Activated CD8-positive, alpha-beta T cell treated with anti-CD3 and anti-CD28 coated beads, Interleukin-2, amount 10 ng/mL, durations not matched to agents 7 days and 5 days (primary cell): ENCODE measurements at places on chromosomes 13 and 19. TPM values are rescaled to one million over a fixed set of nuclear protein-coding genes. Genes with fewer than 3 reads are reported as not detected.
A peak's percentile ranks its signal among the peaks of the same experiment; 100 is the strongest.

DNA sequence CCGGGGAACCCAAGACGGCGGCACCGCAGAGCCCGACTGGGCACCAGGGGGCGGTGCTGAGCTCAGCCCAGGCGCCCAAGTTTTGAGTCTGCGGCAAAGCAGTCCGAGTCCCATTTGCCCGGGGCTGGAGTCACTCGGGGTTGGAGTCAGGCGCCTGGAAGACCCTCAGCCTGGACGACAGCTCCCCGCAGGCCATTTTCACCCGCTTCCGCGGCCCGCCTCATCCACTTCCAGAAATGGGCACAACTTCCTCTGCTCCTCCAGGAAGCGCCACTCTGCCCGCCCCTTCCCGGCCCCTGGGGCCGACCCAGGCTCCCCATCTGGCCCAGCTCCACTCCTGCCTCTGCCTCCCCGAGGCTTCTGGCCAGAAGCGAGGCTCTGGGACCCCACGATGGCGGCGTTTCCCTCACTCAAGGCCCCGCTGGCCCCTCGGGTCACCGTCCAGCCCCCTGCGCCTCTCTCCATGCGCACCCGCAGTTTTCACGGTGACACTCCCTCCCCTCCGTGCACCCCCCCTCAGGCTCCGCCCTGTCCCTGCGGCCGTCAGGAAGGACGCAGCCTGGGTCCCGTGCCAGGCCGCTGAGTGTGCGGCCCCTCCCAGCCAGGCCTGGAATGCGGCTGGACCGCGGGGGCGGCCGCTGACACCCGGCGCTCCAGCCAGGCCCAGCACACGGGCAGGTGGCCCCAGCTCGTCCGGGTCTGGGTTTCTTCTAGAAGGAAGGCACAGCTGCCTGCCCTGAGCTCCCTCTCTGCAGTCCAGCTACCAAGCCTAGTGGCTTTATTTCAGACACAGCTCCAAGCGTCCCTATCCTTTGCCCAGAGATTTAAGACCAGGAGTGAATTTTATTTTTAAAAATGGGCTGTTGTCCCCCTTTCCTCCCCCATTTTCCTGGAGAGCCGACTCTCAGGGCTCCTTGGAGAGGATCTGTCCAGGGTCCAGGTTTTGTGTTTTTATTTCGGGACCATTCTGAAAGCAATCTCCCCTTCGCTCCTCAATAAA lies 4.7 kb downstream of the SERTAD1 start:
- peaks cover 47% of the 10 kb centered on the region for H3K4me1 ChIP-seq
- peaks cover 20% of the 10 kb centered on the region for H3K36me3 ChIP-seq
- H3K4me3 ChIP-seq = peak overlapping the region; percentile 80
- H3K27me3 ChIP-seq = no peaks in the 10 kb centered on the region

- no peak for DNase-seq
- H3K36me3 ChIP-seq = peaks cover 28% of the 10 kb centered on the region
- H3K4me3 ChIP-seq = no peak overlapping the region
- H3K27me3 ChIP-seq = no peaks in the 10 kb centered on the region
- no peaks in the 10 kb centered on the region for H3K4me1 ChIP-seq
Measured at GRCh38 chr13:91360246-91360751, 12.8 kb downstream of the MIR17HG start.

DNA sequence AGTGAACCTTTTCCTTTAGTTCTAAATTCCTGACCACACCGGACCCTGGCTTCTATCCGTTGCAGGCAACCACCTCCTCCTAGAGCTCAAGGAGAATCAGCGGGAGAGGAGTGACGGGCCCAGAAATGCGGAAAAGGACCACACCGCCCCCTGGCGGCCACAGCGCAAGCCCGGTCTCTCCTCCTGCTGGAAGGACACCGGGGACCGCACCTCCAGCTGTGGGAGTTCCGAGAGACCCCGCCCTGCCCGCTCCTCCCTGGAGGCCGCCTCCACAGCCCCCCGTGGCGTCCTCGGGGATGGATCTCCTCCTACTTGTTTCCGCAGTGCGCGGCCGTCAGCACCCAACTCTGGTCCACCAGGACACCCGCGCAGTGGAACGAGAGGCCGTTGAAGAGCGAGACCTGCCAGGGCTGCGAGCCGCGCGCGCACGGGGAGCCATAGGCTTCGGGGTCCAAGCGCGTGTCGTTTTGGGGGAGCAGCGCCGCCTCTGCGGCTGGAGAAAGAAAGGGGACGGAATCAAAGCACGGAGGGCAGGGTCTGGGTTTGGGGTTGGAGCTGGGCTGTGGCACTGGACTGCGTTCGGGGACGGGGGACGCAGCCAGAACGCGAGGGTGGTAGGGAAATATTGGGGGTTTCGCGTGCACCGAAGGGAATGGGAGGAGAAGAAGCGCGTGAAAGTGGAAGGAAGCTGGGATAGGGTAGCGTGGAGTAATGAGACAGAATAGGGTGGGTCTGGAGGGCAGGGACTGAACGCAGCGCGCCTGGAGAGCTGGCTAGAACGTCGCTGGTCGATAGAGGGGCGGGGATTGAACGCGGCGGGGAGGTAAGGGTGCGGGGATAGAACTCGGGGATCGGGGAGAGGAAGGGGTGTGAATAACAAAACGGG lies 2.5 kb downstream of the KLK10 start:
- peaks cover 57% of the 10 kb centered on the region for H3K27me3 ChIP-seq
- H3K27ac ChIP-seq = no peak overlapping the region
- H3K4me3 ChIP-seq = no peak overlapping the region
- peaks cover 23% of the 10 kb centered on the region for H3K4me1 ChIP-seq
- DNase-seq = no peak

CPAMD8 gene
- total RNA-seq = 0.13 TPM

GRCh38 chr19:48646722-48647216 lies 782 bp upstream of the CA11 start:
- H3K27ac ChIP-seq = peak overlapping the region; percentile 65
- peak overlapping the region; percentile 79 for H3K4me3 ChIP-seq
- no peaks in the 10 kb centered on the region for H3K36me3 ChIP-seq
- H3K4me1 ChIP-seq = peaks cover 46% of the 10 kb centered on the region
- no peaks in the 10 kb centered on the region for H3K27me3 ChIP-seq

GRCh38 chr19:2524840-2525723 lies 49.2 kb downstream of the GADD45B start:
- H3K4me3 ChIP-seq = no peak overlapping the region
- no peaks in the 10 kb centered on the region for H3K27me3 ChIP-seq
- H3K27ac ChIP-seq = no peak overlapping the region
- DNase-seq = no peak
- H3K4me1 ChIP-seq = no peaks in the 10 kb centered on the region

GRCh38 chr13:90362707-90363106 lies 984.8 kb upstream of the MIR17HG start:
- H3K27me3 ChIP-seq = no peaks in the 10 kb centered on the region
- no peaks in the 10 kb centered on the region for H3K4me1 ChIP-seq
- no peaks in the 10 kb centered on the region for H3K36me3 ChIP-seq
- no peak overlapping the region for H3K27ac ChIP-seq

FBXO17 gene
- total RNA-seq = not detected

GRCh38 chr19:48638831-48639381 lies 1.7 kb upstream of the DBP start:
- DNase-seq = no peak
- H3K36me3 ChIP-seq = no peaks in the 10 kb centered on the region
- H3K4me3 ChIP-seq = peak overlapping the region; percentile 97
- H3K4me1 ChIP-seq = peaks cover 39% of the 10 kb centered on the region
- H3K27ac ChIP-seq = peak overlapping the region; percentile 96

GRCh38 chr19:48987323-48987722 lies 5.8 kb downstream of the GYS1 start:
- peaks cover 25% of the 10 kb centered on the region for H3K4me1 ChIP-seq
- peak overlapping the region; percentile 6 for H3K27ac ChIP-seq
- DNase-seq = no peak
- no peak overlapping the region for H3K4me3 ChIP-seq
- H3K36me3 ChIP-seq = peaks cover 37% of the 10 kb centered on the region
- no peaks in the 10 kb centered on the region for H3K27me3 ChIP-seq

GRCh38 chr13:31334547-31334946 lies 134.8 kb downstream of the B3GLCT start:
- no peak for DNase-seq
- H3K27me3 ChIP-seq = no peaks in the 10 kb centered on the region
- peaks cover 5% of the 10 kb centered on the region for H3K36me3 ChIP-seq
- no peaks in the 10 kb centered on the region for H3K4me1 ChIP-seq
- H3K27ac ChIP-seq = no peak overlapping the region
- H3K4me3 ChIP-seq = no peak overlapping the region

GRCh38 chr19:46919324-46919723 lies 58.5 kb downstream of the ARHGAP35 start:
- no peak for DNase-seq
- H3K4me3 ChIP-seq = no peak overlapping the region
- peaks cover 20% of the 10 kb centered on the region for H3K4me1 ChIP-seq
- no peak overlapping the region for H3K27ac ChIP-seq
- H3K27me3 ChIP-seq = no peaks in the 10 kb centered on the region
- peaks cover 41% of the 10 kb centered on the region for H3K36me3 ChIP-seq

TSSK6 gene
- total RNA-seq = 3.9 TPM

- no peaks in the 10 kb centered on the region for H3K4me1 ChIP-seq
- no peak overlapping the region for H3K4me3 ChIP-seq
- H3K27me3 ChIP-seq = no peaks in the 10 kb centered on the region
- no peak overlapping the region for H3K27ac ChIP-seq
- no peaks in the 10 kb centered on the region for H3K36me3 ChIP-seq
Measured at GRCh38 chr13:55437162-55437561, 1703.6 kb upstream of the PRR20A start.

DNA sequence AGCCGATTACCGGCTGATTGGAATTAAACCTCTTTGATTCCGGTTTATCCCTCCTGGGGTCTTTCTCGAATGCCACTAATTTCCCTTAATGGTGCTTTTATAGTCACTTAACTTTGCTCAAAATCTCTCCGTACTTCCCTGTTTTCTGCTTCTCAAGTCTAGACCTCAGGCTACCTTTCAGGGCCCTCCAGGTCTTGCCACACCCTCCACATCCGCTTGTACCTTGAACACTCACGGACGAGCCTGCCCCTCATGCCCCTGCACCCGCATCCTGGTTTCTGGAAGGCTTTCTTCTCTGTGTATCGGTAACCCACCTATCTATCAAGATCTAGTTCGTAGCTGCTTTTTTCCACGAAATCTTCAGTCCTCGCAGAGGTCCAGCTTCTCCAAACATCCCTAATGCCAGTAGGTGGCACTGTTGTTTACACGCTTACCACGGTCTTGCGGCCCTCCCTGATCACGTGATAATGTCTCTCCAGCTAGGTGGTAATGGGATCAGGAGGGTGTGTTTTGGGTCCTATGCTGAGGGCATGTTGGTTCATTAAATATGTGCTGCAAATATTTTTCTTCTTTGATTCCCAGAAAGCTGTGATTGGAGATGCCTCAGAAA lies 13.8 kb downstream of the ATP12A start:
- H3K4me1 ChIP-seq = peaks cover 19% of the 10 kb centered on the region
- peaks cover 40% of the 10 kb centered on the region for H3K27me3 ChIP-seq
- no peak overlapping the region for H3K27ac ChIP-seq
- H3K4me3 ChIP-seq = peak overlapping the region; percentile 15

DNA sequence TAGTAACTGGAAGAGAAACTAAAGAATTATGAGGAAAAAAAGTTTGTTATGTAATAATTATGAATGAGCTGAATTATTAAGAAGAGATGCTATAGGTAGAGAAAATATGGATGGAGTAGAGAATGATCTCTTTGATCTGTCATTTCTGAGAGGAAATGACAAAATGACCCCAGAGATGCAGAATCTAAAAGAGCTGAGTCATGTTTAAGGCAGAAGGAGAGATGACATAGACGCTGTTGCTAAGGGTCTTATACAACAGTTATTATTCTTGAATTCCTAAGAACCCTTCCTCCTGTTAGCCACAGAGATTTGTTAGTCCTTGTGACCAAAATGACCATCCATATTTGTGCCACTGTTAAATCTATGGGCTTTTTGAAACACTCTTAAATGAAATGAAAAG lies 58.3 kb upstream of the FREM2 start:
- no peaks in the 10 kb centered on the region for H3K4me1 ChIP-seq
- DNase-seq = no peak
- H3K27me3 ChIP-seq = no peaks in the 10 kb centered on the region
- H3K4me3 ChIP-seq = no peak overlapping the region

DNA sequence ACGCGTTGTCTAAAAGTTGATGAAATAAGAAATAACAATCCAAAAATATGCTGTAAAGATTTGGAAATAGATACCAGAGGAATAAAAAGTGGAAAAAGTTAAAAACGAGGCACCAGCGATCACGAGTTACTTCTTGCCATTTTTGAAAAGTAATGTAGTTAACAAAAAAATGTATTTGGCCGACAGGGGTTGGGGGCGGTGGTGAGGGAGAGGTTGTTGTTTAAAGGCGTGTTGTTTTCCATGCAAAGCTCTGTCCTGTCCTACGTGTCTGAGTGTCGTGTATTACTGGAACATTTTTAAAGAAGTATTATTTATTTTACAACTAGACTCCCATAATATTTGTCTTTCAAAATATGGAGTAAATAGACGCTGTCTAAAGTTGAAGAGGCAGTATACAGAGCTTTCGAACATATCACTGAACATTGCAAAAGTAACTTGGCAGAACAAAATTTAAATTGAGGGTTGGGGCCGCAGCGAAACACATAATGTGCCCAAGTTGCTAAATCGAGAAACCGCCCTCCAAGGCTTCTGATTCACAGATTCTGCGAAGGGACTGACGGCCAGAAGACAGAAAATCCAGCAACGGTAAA lies 823 bp downstream of the FBXO17 start:
- H3K27me3 ChIP-seq = peaks cover 30% of the 10 kb centered on the region
- H3K4me1 ChIP-seq = peaks cover 11% of the 10 kb centered on the region
- no peak for DNase-seq
- H3K4me3 ChIP-seq = no peak overlapping the region
- no peaks in the 10 kb centered on the region for H3K36me3 ChIP-seq

DNA sequence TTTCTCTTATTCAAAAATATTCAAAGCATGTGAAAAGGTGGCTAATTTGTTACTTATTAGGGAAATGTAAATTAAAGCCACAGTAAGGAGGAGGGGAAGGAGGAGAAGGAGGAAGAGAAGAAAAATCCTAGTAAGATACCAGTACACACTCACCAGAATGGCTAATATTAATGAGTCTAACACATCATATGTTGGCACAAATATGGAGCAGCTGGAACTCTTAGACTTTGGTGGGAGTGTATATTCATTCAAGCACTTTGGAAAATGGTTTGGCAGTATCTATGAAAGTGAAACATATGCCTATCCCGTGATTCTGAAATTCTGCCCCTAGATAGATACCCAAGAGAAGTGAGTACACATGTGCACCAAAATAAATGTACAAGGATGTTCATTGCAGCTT lies 38.1 kb upstream of the RGCC start:
- no peak for DNase-seq
- no peak overlapping the region for H3K27ac ChIP-seq
- no peaks in the 10 kb centered on the region for H3K36me3 ChIP-seq

- peaks cover 24% of the 10 kb centered on the region for H3K4me1 ChIP-seq
- peaks cover 14% of the 10 kb centered on the region for H3K36me3 ChIP-seq
- H3K27ac ChIP-seq = no peak overlapping the region
- H3K27me3 ChIP-seq = no peaks in the 10 kb centered on the region
Measured at GRCh38 chr13:100128373-100128772, 39.5 kb downstream of the PCCA start.

- no peak overlapping the region for H3K4me3 ChIP-seq
- no peaks in the 10 kb centered on the region for H3K36me3 ChIP-seq
- no peaks in the 10 kb centered on the region for H3K4me1 ChIP-seq
Measured at GRCh38 chr13:28440774-28441504, 54.0 kb downstream of the FLT1 start.

LILRA6 gene
- total RNA-seq = not detected

- H3K4me1 ChIP-seq = peaks cover 29% of the 10 kb centered on the region
- no peak overlapping the region for H3K27ac ChIP-seq
- H3K27me3 ChIP-seq = peaks cover 24% of the 10 kb centered on the region
- peaks cover 8% of the 10 kb centered on the region for H3K36me3 ChIP-seq
- H3K4me3 ChIP-seq = no peak overlapping the region
- DNase-seq = no peak
Measured at GRCh38 chr19:45865269-45865948, 1.3 kb downstream of the FOXA3 start.

ZNF563 gene
- total RNA-seq = 3.2 TPM
